ENCODE measurements at places on chromosomes 6 and 20.

GRCh38 chr6:104522533-104522932 is 337.2 kb downstream of the HACE1 start:
- no peak for DNase-seq

DNA sequence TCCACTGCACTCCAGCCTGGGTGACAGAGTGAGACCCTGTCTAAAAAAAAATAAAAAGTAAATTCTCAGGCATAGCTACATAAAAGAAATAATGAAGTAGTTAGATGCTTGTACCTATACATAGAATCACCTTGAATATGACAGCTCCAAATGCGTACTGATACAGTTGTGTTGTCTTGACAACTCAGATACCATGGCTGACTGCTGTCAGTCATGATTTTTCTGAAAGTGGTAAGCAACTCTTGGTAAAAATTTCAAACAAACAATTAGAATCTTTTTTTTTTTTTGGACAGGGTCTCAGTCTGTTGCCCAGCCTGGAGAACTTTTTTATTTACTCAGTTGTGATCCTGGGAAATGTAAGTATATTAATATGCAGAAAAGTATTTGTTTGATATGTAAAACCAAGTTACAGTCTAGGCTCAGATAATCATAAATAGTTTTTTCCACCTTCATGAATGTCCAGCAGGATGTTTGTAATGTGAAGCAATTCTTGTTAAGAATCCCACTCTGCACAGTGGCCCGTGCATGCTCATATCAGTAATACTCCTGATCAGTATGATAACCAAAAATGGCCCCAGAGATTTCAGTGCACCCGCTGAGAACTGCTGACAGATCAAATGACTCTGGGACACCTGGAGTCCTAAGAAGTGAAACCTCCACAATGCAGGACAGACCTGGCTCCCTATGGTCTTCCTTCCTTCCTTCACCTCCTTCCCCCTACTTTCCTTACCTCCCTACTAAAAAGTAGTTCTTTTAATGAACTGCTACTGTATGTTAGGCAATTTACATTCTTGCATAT is 14.0 kb upstream of the MAPK13 start:
- no peak for DNase-seq

DNA sequence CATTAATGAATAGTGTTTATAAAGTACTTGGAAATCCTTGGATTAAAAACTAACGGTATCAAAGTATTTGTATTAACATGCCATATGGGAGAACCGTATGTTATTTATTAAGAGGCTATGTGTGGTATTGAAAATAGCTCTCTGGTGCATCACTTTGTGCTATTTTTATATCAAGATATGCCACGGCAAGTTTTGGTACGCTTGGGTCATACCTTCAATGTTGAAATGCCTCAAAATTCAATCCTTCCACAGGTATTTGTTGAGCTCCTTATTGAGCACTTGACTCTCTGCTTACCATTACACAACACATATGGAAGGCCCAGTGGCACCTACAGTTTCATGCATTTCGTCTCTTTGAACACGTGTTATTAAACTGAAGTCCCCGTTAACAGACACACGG is 647.9 kb downstream of the KIF16B start:
- DNase-seq: peak; percentile 17

DNA sequence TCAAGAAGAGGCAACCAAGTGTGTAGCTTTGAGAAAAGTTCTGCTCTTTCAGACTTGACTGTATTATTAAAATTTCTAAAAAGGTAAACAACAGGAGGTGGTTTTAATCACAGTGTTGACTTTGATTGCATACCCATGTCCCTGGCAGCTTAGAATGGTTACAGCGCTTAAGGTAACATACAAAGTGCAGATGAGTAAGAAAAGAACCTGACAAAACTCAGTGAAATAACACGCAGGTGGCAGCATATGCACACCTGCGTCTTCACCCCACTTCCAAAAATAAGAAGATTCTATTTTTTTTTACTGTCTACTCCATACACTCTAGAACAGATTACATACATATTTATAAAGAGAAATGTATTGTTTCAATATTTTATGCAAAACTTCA is 233.5 kb downstream of the GMPR start:
- DNase-seq: no peak

DNA sequence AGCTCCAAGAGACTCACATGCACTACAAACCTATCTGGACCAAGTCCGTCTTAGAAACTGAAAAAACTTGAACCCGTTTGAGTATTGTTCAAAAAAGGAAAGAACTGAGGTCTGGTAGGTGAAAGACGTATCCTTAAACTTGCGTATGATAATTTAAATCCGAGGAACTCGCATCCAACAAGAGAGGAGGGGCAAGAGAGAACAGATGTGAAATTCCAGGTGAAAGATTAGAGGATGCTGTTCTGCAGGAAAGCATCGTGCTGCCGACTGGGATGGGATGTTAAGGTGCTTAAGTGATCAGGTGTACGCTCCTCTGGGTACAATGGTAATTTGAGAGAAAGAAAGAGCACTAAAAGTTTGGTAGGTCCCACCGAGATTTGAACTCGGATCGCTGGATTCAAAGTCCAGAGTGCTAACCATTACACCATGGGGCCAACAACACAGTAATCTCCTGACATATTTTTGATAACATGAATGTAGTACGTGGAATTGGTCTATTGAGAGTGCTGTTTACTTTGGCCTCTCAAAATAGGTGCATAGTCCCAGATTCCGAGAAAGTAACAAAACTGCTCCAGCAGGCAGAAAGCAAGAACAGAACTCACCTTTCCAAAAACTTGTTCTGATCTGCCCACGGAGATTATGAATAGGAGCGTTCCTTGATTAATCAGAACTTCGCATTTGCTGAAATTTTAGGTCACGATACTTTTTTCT is 53.5 kb upstream of the BTN3A2 start:
- peak; percentile 55 for DNase-seq

DNA sequence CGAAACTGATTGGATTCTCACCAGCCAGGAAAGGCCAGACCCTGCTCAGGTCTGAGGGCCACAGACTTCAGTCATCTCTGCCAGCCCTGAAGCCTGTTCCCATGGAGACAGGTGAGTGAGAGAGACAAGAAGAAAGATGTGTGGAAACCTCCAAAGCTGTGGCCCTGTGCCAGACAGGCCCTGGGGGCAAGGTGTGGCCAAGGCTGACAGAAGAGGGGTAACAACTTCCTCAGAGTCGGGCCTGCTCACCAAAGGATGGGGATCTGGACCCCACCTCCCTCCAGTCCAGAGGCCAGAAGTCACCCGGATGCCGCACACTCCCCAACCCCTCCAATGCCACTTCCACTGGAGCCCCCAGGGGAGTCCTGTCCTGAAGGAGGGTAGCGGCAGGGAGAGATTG is 73.6 kb downstream of the MDGA1 start:
- DNase-seq: no peak

DNA sequence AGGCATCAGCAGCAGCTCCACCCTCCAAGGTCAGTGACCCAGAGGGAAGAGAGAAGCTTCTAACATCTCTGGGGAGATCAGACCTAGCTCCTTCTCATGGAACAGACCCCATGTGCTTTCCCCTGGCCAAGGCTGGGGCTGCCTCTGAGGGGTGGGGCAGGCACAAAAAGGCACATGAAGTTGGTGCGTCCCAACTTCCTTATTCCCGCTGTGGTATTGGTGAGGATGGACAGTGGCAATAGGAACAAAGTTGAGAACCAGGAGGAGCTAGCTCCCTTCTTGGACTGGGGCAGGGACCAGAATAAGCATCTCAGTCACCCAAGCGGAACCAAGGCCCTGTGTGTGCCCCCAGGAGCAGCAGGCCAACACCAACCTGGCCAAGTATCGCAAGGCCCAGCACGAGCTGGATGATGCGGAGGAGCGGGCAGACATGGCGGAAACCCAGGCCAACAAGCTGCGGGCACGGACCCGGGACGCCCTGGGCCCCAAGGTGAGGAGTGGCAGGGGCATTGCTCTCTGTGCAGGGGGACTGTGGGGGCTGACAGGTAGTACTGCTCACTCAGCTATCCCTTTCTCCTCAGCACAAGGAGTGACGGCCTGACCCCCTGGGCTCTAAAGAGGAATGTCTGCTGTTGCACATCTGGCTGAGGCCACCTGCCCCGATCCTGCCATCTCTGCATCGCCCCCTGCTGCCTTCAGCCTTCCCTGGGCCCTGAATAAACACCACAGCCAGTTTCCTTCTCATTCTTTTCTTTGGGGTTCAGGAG is 46.1 kb downstream of the MYH7B start:
- no peak for DNase-seq

- DNase-seq: no peak
Observed at GRCh38 chr6:7633361-7633760, 43.4 kb downstream of the SNRNP48 start.

DNA sequence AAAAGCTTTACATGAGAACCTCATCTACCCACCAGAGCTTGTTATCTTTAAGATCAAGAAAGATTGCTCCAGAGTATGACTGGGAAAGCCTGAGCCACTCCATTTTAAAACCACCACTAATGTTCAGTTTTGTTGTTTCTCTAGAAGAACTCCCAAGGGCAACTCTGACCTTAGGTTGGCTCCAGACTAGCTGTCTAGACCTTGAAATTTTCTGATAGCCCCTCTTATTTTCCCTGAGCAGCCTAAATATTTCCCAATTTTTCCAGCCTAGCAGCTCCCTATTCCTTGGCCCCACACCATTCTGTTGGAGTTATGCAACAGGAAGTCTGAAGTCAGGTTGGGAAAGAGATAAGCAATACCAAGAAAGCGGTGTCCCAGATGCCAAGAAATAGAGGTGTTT is 84.6 kb upstream of the TCF21 start:
- DNase-seq: no peak

- DNase-seq: no peak
Observed at GRCh38 chr6:5482619-5483018, 221.3 kb downstream of the FARS2 start.

Measured in NCI-H1694 treated with DMSO at 0.1 percent for 48 hours (cell line).